ENCODE measurements at places on chromosomes 11 and 22.

DNA sequence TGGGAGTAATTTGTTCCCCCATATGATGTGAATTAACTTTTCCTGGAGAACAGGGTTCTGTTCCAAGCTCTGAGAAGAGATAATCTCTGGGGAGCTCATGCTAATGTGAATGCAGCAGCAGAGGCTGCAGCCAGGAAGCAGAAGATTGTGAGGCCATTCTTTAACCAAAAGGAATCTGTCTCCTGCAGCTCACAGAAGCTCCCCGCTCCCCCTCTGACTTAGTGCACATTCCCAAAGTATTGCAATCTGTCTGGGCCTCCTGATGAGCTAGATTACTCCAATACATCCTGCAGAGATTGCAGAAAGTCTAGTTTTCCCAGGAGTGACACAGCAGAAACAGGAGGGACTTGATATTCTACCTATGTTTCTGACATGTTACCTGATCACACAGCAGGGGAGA lies 420.6 kb upstream of the FAT3 start:
- DNase-seq = no peak

GRCh38 chr11:71388637-71389235 lies 59.5 kb downstream of the DHCR7 start:
- no peak for DNase-seq

GRCh38 chr22:44423556-44424358 lies 74.3 kb downstream of the RTL6 start:
- DNase-seq = no peak

DNA sequence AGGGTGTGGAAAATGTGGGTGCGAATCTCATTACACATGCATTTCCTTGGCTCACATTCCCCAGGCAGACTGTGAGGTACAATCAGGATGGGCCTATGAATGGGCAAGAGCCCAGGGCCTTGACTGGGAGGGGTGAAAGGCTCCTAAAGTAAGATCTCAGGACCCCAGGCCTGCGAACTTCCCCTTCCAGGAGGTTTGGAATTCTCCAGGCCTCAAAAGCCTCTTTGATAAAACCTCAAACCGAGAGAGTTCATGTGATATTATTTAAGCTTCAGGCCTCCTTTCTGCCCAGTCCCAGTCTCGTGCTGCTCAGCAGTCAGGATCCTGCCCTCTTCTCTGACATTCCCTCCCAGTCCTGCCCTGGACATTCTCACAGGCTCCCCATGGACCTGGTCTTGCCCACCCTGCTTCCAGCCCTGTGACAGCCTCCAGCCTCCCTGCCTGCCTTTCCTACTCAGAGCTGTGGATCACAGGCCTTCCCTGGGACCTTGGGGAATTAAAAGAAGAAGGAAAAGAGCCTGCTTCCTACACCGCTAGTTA lies 37.3 kb upstream of the TEAD1 start:
- DNase-seq = no peak

- DNase-seq = no peak
These were observed 17.0 kb upstream of the NUCB2 start for GRCh38 chr11:17259519-17259918.

- DNase-seq = no peak
These were observed 55.8 kb downstream of the NECTIN1 start for GRCh38 chr11:119673052-119673758.

Data from MV-4-11 (cell line).